Hypothalamus (tissue), 51 donors: ENCODE measurements at places on chromosomes 12 and 14.

GRCh38 chr14:79080040-79080439 is 909.9 kb downstream of the NRXN3 start:
- no peak for DNase-seq

DNA sequence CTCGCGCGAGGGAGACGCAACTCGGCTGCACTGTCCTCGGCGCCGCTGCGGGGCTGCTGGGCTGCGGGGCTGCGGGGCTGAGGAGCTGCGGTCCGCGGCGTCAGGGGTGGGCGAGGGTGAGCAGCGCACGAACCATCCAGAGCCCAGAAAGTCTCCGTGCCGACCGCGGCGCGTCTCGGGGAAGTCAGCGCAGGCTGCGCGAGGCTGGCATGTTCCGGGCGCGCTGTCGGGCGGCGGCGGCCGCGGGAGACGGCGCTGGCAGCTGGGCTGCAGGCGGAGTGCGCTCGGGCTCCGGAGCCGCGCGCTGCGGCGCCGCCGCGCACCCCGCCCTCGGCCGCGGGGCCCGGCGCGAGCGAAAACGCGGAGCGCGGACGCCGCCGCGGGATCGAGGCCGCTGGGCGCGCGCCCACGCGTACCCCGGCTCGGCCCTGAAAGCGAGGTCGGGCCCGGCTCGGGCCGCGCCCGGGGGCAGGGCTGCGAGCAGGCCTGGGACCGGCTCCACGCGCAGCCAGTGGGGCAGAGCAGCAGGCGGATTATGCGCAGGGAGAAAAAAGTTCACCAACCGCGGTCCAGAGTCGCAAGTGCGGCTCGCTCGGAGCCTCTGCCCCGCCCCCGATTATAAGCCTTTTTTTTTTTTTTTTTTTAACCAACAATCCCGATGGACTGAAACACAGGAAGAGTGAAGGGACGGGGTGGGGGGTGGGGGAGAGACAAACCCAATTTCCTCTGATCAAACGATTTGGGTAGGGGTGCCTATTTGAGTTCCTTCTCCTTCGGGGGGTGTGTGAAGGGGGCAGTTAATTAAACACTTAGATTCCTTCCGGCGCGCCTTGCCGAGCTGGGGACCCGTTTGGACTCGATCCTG is at the start of gene PRICKLE1:
Gene PRICKLE1 (minus strand): TSS at position 282 of the 865 bp plus-strand sequence. CDS start 117,230 bp downstream, outside the sequence.
- DNase-seq = no peak

- no peak for DNase-seq
Observed at GRCh38 chr14:76012354-76012753, 26.8 kb downstream of the IFT43 start.

DNA sequence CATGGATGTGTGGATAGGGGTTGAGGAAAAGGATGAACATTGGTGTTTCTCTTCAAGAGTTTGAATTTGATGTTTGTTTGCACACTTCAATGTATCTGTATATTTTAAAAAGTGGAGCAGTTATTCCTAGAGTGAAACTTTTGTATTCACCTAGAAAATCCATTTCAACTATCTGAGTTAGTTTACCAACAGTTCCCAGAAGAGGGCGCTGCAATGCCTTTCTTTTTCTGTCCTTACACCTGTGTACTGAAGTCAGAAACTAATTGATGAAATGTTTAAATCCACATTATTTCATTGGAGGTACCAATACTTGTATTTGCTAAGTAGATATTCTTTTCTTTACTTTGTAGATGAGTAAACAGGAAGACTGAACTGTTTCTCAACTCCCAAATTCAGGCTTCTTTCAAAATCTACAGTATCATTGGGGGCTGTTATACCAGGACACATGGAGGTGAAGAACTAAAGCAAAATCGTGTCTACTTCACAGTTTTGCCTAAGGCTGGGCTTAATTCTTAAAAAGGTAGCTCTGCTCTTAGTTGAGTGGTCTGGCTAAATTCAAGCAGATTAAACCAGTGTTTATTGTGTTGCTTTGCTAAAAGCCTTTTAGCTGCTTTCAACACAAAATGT is 26.6 kb upstream of the KLRB1 start:
- no peak for DNase-seq

GRCh38 chr12:62006076-62006732 is 254.0 kb upstream of the USP15 start:
- peak; percentile 12 for DNase-seq

GRCh38 chr14:32508281-32508680 is 179.2 kb downstream of the AKAP6 start:
- DNase-seq = no peak

- no peak for DNase-seq
Observed at GRCh38 chr12:125145196-125145595, 80.0 kb downstream of the AACS start.
